ENCODE measurements at places on chromosomes 7 and 10.
A peak's percentile ranks its signal among the peaks of the same experiment; 100 is the strongest.

DNA sequence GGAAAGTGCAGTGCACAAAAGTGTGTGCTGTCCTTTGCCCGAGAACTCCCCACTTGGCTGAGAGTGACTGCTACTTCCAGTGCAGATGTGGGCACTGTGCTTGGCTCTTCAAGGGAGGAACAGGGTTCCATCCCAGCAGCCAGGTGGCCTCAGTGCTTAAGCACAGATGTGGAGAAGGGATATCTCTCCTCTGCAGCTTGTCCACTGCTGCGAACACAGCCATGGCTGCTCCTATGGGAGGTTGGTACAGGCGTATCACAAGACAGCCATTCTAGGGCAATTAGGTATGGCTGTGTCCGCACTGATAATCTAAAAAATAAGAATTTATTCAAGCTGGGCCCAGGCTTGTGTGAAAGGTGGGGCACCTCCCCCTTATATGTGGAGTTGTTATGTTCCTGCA is 66.6 kb downstream of the GLCCI1 start:
- DNase-seq: no peak

DNA sequence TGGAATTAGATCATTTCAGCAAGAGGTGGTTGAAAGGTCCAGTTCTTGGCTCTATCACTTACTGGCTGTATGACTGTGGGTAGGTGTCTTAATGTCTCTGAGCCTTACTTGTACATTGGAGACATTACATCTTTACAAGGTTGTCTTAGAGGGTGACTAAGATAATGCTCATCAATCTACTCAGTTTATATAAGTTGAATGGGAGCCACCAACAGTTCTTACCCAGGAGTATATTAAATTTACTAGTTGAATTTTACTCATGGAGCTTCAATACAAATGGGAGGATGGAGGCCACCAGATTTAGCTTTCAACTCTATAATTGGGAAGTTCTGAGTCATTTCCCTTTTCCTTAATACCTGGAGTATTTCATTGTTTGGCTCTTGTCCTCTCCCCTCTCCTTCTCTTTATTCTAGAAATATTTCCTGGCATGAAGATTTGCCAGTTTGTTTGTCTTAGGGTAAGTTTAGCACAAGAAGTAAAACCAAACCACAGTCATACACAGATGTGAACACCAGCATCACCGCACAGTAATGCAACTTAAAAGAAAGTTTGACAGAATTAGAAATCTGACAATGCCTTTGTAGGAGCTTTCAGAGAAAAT is 222.8 kb downstream of the LRMDA start:
- DNase-seq: no peak

GRCh38 chr7:86914551-86914950 is 144.9 kb downstream of the ELAPOR2 start:
- DNase-seq: no peak

- DNase-seq: no peak
These were observed 106.9 kb upstream of the STK17A start for GRCh38 chr7:43475983-43476382.

GRCh38 chr7:149077594-149077993 is 12.9 kb downstream of the ZNF786 start:
- no peak for DNase-seq

- no peak for DNase-seq
These were observed 91.2 kb upstream of the PARD3 start for GRCh38 chr10:34906067-34906965.

- no peak for DNase-seq
These were observed 486.8 kb upstream of the ANKRD30A start for GRCh38 chr10:36638462-36639155.

- peak; percentile 66 for DNase-seq
These were observed 102.7 kb downstream of the MACC1 start for GRCh38 chr7:20114468-20114867.

DNA sequence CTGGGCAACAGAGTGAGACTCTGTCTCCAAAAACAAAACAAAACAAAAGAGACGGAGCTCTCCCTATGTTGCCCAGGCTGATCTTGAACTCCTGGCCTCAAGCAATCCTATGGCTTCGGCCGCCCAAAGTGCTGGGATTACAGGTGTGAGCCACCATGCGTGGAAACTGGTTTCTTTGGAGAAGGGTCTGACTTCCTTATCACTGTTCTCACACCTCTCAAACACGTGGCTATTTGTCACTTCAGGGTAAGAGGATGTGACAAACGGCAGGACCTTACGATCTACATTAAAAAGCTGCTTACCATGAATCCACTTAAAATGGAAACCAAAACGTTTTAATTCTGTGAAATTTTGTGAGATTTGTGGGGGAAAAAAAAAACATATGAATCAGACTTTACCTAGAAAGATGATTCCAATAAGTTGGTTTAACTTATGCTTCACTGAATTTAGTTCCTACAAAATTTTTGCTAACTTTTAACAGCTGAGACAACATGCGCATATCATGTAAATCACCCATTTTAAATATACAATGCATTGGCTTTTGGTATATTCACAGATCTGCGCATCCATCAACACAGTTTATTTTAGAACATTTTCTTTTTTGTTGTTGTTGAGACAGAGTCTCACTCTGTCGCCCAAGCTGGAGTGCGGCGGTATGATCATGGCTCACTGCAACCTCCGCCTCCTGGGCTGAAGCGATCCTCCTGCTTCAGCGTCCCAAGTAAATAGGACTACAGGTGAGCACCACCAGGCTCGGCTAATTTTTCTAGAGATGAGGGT is 18.7 kb upstream of the FOXK1 start:
- no peak for DNase-seq

DNA sequence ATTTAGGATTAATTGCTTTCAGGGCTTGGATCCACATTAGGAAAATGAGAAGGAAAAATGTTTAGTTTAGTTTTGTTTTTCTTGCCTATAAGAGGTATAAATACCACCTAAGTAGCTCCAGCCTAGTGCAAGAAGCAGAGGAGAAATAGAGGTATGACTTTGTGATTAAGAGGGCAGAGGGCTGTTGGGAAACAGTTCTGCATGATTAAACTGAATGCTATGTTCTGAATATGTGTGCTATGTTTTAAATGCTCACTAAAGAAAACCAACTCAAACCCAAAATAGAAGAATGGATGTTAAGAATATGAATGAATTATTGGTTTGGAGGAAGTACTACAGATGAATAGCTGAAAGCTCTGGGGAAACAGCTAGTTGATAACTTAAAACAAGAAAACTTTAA is 7.6 kb downstream of the CALCR start:
- DNase-seq: no peak

- DNase-seq: no peak
These were observed 8.8 kb downstream of the GSTO2 start for GRCh38 chr10:104277785-104278184.

GRCh38 chr10:97686301-97686961 is 610 bp downstream of the AVPI1 start:
- no peak for DNase-seq

DNA sequence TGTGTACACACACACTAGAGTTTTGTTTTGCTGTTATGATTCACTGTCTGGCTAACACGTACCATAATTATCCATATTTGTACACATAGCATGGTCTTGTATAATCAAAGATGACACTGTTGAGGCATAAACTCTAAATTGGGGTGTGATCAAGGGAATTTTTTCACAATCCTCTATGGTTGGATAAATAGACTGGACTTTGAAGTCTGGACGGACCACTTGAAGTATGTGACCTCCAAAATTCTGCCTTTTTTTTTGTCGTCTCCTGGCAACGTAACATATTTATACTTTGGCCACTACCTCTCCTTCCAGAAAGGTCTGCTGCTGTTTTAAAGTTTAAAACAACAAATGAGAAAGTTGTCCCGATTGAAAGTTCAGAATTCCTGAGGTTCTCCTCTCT is 193.4 kb downstream of the CACNB2 start:
- no peak for DNase-seq

DNA sequence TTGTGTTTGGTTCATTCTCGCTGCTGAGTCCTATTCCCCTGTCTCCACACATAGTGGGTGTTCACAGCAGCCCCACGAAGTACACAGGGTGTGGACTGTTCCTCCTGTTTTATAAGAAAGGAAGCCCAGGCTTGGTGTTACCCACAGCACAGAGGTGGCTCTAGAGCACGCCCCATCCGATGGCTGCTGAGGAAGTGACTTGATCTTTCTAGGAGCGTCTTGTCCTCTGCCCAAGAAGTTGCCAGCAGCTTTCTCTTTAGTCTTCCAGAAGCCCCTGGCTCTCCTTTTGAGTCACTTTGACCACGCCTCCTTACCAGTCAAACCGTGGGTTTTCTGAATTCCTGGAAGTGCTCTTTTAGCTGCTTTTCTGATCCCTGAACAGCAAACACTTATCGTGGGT is 94.0 kb downstream of the GRK5 start:
- DNase-seq: no peak

DNA sequence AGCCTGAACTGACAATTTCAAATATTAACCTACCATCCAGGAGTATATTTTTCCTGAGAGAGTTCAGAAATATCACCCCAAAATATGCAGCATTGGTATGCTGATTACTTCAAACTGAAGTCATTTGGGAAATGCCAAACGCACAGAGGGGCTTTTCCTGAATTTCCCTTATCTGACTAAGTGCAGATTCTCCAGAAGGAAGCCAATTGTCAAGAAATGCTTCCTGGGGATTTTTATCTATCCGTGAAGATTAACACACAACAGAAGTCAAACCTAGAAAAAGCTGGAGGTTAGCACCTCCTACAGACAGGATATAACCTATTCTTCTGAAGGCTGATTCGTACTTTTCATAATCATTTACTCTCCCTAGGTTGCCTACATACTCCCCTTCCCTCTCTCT is 91.0 kb downstream of the AKR1D1 start:
- no peak for DNase-seq

DNA sequence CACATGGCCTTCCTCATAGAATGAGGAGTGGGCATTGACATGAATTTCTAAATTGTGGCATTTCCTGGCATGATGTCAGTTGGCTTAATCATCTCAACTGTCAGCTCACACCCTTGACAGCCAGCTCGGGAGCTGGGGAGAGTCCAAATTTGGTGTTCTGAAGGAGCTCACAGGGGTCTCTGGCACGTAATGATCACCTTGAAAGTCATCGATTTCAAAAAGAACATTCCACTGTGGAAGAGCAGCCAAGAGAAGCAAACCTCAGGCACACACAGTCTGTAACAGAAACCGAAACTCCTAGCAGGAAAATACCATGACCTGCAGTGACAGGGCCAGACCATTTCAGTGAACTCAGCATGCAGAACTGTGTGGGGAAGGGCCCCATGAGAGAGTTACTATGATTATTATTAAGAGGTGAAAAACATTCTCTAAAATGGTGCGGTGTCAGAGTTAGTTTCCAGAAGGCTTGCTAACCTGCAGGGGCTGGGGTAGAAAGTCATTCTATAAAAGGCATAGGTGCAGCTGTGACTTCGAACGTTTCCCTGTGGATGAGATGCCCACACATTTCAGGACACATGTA is 26.4 kb upstream of the KLF6 start:
- no peak for DNase-seq

GRCh38 chr7:70739646-70740210 is 392.2 kb upstream of the GALNT17 start:
- DNase-seq: no peak

- DNase-seq: no peak
These were observed 170.9 kb upstream of the SMIM30 start for GRCh38 chr7:113289140-113289740.

DNA sequence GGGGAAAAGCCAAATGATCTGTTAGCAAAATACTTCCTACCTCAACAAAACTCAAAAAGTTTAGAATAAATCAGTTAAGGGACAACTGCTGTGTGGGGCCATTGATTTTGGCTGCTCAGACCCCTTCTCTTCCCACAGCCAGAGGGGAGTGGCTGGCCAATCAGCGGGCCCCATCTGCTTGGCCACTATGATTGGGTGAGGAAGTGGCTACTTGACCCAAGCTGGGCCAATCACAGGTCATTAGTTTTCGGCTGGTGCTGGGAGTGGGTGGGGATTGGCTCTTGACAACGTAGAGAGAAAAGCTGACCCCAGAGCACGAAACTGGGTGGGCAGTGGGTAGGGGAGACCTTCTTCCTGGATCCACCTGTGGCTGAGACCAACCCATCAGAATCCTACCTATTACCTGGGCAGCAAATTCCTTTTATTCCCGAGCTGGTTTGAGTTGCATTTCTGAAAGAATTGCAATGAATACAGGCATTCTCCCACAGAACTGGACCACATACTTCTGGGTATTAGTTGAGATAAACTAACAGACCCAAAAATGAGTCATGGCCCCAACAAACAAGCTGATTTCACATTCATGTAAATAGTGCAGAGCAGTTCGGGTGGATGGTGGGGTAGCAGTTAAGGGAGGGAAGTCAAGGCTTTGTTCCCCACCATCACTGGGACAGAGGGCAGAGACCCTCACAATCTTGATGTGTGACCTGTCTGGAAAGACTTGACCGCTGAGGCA is 35.6 kb upstream of the HMX3 start:
- DNase-seq: no peak

- DNase-seq: no peak
These were observed 51.2 kb upstream of the BMPER start for GRCh38 chr7:33854178-33854577.

- no peak for DNase-seq
These were observed 101.3 kb downstream of the TWIST1 start for GRCh38 chr7:19016140-19016539.

DNA sequence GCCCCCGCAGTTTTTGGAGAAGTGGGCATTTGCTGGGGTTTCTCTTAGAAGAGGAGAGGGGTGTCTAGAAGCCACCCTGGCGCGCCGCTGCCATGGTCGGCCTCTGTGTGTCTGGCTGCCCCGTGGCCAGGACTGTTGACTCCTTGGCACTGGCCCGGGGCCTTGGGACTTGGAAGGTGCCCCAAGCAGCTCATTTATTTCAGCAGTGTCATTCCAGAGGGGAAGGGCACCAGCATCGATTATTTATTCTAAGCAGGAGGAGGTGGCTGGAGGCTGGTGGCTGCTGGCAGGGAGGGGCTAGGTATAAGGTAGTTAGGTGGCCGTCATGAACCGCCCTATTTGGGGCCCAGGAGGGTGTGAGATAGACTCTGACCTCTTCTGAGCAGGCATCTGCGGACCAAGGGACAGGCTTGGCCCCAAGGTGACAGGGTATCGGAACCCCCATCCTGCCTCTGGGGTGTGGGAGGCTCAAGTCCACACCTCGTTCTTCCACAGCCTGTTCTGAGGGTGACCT is 1.6 kb downstream of the GTF2IRD1 start:
- DNase-seq: no peak

DNA sequence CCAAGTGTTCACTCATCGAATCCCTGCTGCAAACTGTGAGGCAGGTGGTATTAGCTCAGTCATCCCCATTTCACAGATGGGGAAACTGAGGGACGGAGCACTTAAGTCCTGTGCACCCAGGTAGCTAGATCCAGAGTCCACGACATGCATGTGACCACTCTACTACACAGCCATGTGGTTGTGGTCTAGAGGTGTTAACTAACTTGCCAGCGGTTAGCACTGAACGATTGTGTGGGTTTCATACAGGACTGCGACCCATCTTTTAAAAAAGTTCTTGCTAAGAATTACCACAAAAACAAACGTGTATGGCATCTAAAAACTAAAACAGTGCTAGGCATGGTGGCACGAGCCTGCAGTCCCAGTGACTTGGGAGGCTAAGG is 16.1 kb upstream of the ABCC2 start:
- no peak for DNase-seq

GRCh38 chr7:101880282-101881054 is 63.0 kb downstream of the CUX1 start:
- no peak for DNase-seq

Data from GF-D8 (cell line).